AG08396 (cell line): ENCODE measurements at places on chromosomes 7 and 10.

GRCh38 chr10:102542800-102543418, 39.1 kb downstream of the SUFU start:
- no peak for DNase-seq

GRCh38 chr7:99106821-99107241, 37.1 kb downstream of the SMURF1 start:
- DNase-seq: no peak

- DNase-seq: no peak
Observed at GRCh38 chr10:132508581-132509443, 28.8 kb upstream of the INPP5A start.

GRCh38 chr10:63843107-63843506, 321.9 kb downstream of the REEP3 start:
- no peak for DNase-seq

- DNase-seq: no peak
Observed at GRCh38 chr7:71750290-71750689, 618.3 kb downstream of the GALNT17 start.

DNA sequence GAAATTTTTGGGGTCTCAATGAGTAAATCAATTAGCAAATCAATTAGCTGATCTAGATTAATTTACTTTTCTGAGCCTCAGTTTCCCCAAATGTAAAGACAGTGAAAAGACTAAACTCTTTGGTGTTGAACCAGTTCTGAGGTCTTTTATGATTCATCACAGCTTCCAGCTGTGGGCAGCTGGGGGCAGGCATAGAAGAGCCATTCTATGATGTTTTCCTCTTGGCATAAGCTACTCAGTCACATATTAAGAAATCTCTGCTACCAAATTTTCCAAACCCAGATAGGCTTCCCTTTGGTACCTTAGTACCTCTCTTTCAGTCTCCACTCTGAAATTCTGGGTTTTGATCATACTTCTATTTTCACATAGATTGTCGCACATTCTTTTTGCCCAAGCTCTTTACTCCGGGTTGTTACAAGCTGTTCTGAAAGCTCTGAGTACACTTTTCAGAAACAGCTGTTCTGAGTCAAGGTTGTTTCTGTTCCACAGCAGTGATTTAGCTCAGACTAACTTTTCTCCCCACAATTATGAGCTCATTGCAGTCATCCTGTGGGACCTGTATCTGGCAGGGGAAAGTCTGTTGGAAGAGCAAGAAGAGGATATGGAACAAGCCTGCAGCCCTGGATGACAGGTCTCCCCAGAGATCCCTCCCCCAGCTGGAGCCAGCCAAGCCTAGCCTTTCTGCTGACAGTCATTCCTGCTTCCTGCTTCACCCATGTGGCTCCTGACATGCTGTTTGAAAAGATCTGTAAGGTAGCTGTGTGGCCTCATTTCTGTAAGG, 599.6 kb upstream of the GHITM start:
- no peak for DNase-seq

- DNase-seq: peak; percentile 76
Observed at GRCh38 chr10:103709341-103709920, 145.9 kb downstream of the SH3PXD2A start.

DNA sequence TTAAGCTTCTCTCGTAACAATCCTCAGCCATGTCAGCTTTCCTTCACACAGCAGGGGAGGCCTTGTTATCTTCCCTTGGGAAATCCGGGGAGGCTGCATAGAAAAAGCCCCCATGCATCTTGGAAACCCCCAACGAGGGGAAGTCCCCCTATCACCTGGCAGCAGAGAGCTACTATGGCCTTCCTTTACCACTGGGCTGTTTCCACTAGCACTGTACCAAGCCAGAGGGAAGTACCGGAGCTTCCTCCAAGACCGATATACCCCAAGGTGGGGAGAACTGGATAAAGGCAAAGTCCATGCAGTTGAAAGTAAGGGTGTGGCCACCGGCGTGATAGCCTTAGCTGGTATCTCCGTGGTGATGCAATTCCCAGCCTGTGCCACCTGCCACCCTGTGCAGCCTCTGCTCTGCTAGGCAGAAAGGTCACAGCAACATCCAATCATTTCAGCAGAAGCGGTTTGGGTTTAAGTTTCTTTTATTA, 4.4 kb upstream of the CLIP2 start:
- no peak for DNase-seq

- no peak for DNase-seq
Observed at GRCh38 chr10:100007231-100008141, 2.3 kb downstream of the DNMBP start.

DNA sequence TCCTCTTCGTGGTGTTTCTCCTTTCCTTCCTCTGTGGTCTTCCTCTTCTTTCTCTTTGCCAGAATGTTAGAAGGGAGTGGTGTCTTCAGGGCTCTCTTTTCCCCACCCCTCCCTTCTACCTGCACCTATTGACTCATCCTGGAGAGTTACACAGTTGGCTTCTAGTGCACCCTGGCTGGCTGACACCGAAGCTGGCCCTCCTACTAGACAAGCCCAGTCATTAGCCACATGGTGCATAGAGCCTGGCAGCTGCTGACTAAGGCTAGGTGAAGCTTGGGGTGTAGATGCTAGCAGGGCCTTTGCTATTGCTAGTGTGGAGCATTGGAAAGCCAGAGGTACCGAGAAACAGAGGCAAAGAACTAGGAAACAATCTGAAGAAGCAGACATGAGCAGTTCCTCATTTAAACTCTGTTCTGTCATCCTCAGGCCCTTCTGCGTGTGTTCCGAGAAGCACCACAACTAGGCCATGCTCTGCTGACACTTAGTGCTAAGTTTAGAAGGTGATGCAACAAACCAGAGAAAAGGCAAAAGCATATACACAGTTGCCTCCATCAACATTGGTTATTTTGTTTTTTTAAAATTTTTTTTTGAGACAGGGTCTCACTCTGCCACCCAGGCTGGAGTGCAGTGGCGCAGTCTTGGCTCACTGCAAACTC, 213.9 kb downstream of the BAMBI start:
- DNase-seq: no peak

GRCh38 chr10:51162002-51162401, 87.7 kb downstream of the PRKG1 start:
- no peak for DNase-seq

GRCh38 chr10:69624245-69624786, 5.7 kb upstream of the FAM241B start:
- no peak for DNase-seq
